ENCODE measurements at places on chromosomes 11 and 22. TPM values are rescaled to one million over a fixed set of nuclear protein-coding genes. Genes with fewer than 3 reads are reported as not detected.

The BAIAP2L2 gene
- 0.38 TPM for total RNA-seq

The DEUP1 gene
- total RNA-seq = under 0.01 TPM

The ANO5 gene
- 0.26 TPM for total RNA-seq

The POTEH gene
- total RNA-seq = not detected

The RFPL2 gene
- not detected for total RNA-seq

The UPK3A gene
- not detected for total RNA-seq

The VPREB1 gene
- total RNA-seq = not detected

The LRRC4C gene
- not detected for total RNA-seq

The DDX25 gene
- total RNA-seq = not detected

The CTSD gene
- 214 TPM for total RNA-seq

The TCN2 gene
- 3.7 TPM for total RNA-seq

The SYT7 gene
- 34.4 TPM for total RNA-seq

The KRTAP5-8 gene
- total RNA-seq = not detected

The PTPN5 gene
- total RNA-seq = not detected
